ENCODE measurements at places on chromosomes 5 and 9. TPM values are rescaled to one million over a fixed set of nuclear protein-coding genes. Genes with fewer than 3 reads are reported as not detected.

DNA sequence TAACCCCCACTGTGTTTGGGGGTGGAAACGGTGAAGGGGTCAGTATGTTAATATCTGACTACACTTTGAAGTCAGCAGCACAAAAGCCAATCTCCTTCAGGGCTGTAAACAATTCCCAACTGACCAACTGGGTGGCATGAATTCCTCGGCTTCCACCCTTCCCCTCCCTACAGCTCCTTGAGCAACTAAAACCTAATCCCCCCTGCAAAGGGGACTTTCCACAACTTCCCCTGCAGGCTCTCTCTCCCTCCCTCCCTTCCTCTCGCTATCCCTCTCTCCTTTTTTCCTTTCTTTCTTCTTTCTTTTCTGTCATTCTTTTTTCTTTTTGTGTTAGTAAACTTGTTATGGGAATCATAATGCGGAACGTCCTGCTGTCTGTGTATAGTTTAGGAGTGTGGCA lies 65.1 kb upstream of the PTCH1 start:
- no peak for DNase-seq

- no peak for DNase-seq
Measured at GRCh38 chr9:126371007-126371870, 44.6 kb downstream of the MVB12B start.

The SLC4A9 gene
- total RNA-seq, result 0.25 TPM

DNA sequence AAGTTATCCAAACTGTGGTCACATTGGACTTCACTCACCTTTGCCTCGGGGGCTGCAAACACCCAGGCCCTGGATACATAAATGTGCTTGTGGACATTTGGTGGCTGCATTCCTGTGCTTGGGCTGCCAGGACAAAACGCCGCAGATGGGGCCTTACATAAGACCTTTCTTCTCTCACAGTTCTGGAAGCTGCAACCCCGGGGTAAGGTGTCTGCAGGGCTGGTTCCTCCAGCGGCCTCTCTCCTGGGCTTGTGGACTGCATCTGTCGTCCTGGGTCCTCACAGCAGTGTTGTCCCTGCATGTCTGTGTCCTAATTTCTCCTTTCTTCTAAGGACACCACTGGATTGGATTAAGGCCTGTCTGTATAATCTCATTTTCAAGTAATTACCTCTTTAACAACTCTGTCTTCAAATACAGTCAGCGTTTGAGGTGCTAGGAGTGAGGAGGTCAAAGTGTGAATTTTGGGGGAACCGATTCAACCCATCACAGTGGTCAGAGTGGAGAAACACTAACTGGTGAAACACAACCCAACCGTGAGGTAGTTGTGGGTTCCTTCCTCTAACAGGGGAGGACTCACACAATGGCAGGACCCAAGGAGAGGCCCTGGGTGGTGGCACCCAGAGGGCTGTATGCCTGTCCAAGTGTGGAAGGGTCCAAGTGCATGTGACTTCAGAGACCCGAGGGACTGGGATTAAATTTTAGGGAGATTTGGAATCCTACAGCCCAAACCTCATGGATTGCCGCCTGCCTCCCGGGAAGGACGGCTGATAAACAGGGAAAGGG lies 415.6 kb downstream of the IRX2 start:
- no peak for DNase-seq

- DNase-seq, result no peak
Measured at GRCh38 chr9:104506565-104506964, 2.5 kb downstream of the OR13F1 start.

The TAF1L gene
- total RNA-seq, result not detected

DNA sequence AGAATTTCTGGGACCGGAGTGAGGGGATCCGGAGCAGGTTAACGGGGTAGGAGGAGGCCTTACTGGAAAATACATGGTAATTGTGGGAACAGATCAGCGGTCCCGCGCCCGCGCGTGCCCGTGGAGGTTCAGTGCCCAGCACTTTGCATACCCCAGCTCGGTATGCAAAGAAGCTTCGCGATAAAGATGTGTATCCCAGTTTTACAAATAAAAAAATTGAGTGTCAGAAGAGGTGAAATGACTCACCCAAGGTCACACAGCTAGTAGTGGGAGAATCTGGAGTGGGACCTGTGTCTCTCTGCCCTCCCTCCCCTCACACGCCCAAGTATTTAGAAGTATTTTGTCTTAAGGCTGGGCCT lies 967 bp downstream of the NEURL1B start:
- no peak for DNase-seq

The CYLC2 gene
- total RNA-seq, result not detected

DNA sequence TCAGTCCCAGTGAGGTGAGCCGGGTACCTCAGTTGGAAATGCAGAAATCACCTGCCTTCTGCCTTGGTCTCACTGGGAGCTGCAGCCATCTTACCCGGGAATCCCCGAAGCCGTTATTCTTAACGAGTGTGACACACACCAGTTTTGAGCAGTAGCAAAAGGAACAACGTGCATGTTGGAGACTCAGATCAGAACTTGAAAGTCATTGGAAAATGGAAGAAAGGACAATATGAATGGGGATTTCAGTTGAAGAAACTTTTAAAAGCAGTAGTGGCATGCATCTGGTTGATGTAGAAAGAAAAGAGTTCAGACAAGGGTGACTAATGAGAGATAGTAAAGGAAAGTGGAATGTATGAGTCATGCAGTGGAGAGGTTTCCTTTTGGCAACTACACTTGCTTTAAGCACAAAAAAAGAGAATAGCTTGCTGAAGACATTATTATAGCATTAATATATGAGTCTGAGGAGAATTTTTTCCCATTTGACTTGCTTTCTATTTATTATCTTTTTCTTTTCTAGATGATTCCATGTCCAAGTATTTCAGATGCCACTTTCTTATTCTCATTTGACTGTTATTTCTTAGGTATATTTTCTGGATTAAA lies 44.4 kb upstream of the ANKDD1B start:
- no peak for DNase-seq

DNA sequence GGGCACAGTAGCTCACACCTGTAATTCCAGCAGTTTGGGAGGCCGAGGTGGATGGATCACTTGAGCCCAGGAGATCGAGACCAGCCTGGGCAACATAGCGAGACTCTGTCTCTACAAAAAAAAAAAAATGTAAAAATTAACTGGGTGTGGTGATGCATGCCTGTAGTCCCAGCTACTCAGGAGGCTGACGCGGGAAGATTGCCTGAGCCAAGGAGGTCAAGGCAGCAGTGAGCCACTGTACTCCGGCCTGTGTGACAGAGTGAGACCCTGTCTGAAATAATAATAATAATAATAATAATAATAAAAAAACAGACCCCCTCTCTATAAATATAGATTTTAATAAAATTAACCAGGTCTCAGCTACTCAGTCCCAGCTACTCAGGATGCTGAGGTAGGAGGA lies 179.7 kb downstream of the AOPEP start:
- DNase-seq, result no peak

DNA sequence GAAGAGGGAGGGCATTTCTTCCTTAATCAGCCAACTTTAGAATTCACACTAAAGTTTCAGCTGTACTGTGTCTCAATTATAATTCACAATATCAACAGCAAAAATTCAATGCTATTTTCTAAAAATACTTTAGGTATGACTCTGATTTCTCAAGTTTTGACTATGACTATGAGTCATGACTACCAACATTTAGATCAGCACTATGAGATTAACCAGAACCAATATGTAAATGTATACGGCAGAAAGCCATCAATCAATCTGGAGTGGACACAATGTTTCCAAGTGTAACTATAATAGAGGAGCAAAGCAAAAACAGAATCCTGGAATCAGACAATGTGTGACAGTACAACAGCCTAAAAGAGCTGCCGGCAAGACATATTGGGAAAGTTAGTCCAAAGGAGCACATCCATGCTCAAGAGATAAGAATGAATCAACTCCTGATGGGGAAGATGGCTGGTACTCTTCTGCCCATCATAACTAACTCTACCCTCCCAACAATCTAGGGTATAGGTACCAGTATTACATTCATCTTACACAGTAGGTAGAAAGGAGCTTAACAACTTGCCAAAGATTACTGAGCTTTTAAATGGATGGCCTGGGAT lies 294.4 kb downstream of the SEMA5A start:
- no peak for DNase-seq

The TRPM3 gene
- total RNA-seq, result 0.25 TPM

DNA sequence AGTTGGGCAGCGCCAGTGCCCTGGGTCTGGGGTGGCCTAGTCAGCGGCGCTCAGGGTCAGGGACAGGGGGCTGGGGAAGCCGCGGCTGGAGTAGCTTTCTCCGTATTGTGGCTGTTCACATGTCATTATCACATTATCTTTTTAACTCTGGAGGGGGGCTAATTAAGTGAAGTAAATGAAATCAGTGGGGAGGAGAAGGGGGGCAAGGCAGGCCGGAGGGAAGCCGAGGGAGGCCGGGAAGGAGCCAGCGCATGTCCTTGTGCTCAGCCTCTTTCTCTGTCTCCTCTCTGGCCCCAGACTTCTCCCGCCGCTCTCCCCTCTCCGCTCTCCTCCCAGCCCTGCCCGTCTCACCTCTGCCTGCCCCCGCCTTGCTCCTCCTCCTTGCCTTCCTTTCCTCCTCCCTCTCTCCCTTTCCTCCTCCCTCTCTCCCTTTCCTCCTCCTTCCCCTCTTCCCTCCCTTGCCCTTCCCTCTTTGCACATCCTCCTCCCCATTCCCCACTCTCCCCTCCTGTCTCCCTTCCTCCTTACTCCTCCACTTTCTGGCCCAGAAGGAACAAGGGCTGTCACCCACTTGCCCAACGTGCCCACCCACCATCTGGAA lies 38.7 kb downstream of the ASS1 start:
- no peak for DNase-seq

DNA sequence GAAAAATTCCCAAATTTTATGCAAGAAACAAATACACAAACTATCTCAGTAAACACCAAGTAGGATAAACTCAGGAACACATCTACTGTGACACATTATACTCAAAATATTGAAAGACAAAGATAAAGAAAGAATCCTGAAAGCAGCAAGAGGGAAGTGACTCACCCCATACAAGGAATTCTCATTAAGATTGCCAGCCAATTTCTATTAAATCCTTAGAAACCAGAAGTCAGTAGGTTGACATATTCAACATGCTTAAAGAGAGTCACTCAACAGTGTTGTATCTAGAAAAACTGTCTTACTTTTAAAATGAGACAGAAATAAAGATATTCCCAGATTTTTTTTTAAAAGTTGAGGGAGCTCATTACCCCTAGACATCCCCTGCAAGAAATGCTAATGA lies 15.5 kb downstream of the SPATA31E1 start:
- DNase-seq, result no peak

DNA sequence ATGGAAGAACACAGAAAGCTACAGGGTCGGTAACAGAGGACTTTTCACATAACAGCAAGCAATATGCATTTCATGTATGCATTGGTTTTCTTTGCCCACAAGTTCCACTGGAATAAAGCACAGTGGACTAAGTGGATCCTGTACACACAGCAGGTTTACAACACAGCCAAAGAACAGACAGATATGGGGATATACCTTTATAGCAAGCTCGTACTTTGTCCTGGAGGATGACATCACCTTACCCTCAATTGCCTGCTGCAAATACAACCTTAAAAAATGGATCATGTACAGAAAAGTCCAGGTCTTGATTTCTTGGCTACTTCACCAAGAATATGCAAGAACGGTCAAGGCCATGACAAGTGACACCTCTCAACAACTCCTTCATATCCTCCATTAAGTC lies 1445.5 kb downstream of the MAT2B start:
- DNase-seq, result no peak

The C5 gene
- total RNA-seq, result 2.0 TPM

The FLT4 gene
- total RNA-seq, result 20.9 TPM

DNA sequence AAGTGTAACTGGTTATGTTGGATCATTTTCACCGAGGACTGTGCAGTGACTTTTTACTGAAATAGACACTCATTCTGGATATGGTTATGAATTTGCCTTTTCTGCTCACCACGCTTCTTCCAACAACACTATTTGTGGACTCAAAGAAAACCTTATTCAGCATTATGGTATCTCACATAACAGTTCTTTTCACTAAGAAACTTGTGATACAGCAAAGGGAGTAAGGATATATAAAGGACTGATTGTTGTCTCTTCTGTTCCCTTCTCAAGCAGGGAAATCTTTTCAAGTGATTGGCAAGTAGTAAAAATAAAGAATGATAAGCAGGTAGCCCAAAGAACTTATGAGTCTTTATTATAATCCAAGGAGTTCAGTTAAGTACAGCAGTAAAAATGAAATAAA lies 131.5 kb upstream of the SV2C start:
- no peak for DNase-seq

DNA sequence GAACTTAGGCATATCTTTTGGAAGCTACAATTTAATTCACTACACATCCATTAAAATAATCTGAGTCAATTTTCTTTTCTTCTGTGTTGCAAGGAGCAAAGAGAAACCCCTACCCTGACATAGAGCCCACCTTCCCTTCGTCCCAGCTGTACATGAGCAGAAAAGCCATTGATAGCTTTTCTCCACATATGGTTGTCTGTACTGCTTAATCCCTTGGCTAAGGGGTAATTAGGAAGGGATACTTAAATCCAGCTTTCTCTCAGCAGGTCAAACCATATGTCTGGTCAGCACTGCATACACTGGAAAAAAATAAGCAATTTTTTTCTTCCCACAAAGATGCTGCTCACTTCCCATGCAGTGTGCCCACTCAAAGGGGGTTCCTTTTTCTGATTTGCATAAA lies 94.7 kb upstream of the RAD23B start:
- DNase-seq, result no peak

The VDAC1 gene
- 95.3 TPM for total RNA-seq

The PIP5K1B gene
- total RNA-seq, result 2.9 TPM

DNA sequence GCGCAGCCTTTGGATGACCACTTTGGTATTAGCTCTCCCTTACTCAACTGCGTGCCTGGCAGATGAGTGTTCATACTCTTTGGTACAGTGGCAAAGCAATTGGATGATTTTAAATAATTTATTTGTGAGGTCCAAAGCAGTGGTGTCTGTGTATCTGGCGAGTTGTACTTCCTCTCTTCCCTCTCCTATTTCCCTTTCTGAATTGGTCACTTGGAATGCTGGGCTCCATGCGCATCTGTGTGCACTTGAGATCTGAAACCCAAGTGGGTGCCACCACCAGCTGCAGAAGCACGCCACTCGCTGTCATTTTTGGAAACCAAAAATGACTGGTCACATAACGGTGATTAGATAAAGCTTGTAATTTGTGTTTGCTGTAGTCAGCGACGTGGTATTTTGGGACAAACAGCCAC lies 386.0 kb upstream of the KLF4 start:
- no peak for DNase-seq

The PDGFRB gene
- total RNA-seq, result 173 TPM

- no peak for DNase-seq
Measured at GRCh38 chr9:131748411-131748955, 8.6 kb upstream of the RAPGEF1 start.

DNA sequence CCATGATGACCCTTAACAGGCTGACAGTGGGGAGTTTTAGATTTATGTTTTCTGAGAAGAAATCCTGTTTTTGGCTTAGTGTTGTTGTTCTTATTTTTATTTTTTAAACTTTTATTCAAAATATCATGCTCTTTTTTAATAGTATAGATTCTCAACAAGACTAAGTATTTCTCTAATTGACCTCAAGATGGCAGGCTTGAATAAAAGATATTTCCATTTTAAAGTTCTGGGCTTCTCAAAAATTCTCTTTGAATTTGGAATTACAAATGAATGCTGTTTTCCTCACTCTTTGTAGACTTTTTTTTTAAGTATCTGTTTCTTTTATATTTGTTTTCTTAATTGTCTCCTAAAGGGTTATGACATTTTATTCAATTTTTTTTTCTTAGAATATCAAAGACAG lies 50.0 kb upstream of the SH3GL2 start:
- no peak for DNase-seq

All from vagina (tissue), 2 donors.